ENCODE measurements at places on chromosomes 13 and 19.

DNA sequence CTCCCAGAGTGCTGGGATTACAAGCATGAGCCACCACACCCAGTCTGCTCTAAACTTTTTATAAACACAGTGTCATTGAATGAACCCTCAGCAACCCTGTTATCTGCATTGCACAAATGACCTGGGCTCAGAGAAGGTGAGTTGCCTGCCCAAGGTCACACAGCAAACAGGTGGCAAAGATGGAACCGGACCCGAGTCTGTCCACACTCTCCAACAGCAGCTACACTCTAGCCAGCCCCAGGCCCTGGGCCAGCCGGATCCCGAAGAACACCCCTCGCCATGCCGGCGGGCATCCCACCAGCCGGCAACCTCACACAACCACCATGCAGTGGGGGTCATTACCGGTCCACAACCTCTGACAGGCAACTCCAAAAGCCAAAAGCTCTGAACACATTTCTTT lies 14.5 kb downstream of the ERCC2 start:
- no peak for DNase-seq

- no peak for DNase-seq
Measured at GRCh38 chr13:27679396-27679795, 57.7 kb downstream of the POLR1D start.

DNA sequence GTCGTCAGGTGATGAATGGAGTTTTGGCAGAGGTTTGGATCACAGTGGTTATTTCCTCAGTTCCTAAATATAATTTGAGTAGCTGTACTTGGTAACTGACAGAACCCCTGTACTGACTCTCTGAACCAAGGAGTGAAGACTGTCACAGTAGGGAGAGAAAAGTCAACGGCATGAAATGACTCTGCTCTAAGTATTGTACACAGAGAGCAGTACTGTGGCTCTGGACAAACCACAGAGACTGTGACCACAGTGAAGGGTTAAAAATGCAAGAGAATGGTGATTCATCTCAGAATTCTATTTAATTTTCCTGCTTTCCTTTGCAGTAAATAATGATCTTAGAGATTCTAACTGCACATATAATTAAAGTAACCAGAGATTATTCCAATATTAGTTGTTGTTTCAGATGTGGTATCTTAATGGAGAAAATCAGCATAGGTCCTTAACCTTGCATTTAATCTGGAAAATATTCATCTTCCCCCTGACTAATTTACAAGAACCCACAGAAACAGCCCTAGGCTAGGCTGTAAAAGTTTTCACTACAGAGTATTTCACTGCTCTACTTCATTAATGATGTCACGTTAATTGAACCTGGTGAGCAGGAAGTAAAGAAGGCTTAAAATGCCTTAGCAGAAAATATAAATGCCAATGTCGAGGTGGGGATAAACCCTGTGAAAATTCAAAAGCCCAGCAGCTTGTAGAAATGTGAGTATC lies 221.9 kb downstream of the LIG4 start:
- DNase-seq, result no peak

- peak; percentile 72 for DNase-seq
Measured at GRCh38 chr13:51286135-51287002, 53.1 kb upstream of the SERPINE3 start.

DNA sequence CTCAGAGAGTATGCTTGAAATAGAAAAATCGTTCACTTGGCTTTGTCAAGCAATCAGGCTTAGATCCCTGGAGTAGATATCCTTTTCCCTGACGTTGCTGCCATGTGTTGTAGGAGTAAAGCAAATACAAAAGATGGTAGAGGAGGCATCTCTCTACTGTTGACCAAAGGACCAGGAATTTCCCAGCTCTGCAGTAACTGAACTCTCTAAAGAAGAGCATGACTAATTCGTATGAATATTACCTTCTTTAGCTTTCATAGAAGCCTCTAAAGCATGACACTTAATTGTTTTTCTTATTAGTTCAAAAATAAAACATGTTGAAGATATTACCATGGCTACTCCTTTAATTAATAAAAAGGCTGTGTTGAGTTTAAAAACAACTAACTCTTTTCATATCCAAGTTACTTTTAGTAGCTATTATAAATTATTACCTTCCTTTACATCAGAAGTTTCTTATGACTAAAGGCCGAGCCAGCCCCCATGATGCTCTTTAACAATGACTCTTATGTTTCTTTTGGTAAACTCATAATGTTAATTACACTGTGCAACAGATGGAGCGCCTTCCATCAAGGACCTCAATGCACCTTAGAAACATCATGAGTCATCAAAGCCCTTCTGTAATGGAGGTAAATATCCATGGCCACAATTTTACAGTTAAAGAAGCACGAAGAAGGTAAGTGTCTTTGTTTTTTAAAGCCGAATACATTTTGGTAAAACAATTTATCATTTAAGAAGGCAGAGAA lies 352.4 kb downstream of the KLF5 start:
- DNase-seq, result no peak

All from CD8-positive, alpha-beta memory T cell (primary cell).